ENCODE measurements at places on chromosomes 13 and 19. TPM values are rescaled to one million over a fixed set of nuclear protein-coding genes. Genes with fewer than 3 reads are reported as not detected.

DNA sequence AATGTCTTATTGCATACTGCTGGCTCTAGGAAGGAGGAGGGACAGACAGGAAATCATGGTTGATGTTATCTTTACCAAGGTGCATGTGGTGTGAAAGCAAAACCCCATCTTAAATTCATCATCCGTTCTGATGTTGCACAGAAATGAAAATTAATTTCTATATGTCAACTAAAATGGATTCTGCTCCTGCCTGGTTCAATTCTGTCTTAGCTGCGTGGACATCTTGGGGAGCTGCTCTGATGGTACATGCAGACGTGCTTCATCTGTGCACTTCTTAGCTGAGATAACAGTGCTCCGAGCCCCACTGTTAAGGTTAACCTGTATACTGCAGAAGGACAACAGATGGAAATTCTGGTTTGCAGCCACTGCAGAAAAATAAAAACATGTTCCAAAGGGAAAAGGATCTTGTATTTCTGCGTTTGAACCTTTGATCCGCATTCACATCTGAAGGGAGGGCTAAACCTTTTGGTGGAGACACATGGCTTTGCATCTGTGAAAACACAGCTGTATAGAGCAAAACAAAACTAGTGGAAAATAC is 155.6 kb downstream of the TM9SF2 start:
- peaks cover 37% of the 10 kb centered on the region for H3K27me3 ChIP-seq
- no peaks in the 10 kb centered on the region for H3K36me3 ChIP-seq
- no peak for DNase-seq
- no peak overlapping the region for H3K27ac ChIP-seq

Gene ZNF528
- 8.3 TPM for total RNA-seq

GRCh38 chr13:51229101-51229719 is 7.0 kb downstream of the FAM124A start:
- H3K4me1 ChIP-seq = no peaks in the 10 kb centered on the region
- H3K4me3 ChIP-seq = no peak overlapping the region
- H3K27me3 ChIP-seq = peaks cover 12% of the 10 kb centered on the region
- H3K27ac ChIP-seq = no peak overlapping the region
- H3K36me3 ChIP-seq = peaks cover 3% of the 10 kb centered on the region
- DNase-seq = no peak

DNA sequence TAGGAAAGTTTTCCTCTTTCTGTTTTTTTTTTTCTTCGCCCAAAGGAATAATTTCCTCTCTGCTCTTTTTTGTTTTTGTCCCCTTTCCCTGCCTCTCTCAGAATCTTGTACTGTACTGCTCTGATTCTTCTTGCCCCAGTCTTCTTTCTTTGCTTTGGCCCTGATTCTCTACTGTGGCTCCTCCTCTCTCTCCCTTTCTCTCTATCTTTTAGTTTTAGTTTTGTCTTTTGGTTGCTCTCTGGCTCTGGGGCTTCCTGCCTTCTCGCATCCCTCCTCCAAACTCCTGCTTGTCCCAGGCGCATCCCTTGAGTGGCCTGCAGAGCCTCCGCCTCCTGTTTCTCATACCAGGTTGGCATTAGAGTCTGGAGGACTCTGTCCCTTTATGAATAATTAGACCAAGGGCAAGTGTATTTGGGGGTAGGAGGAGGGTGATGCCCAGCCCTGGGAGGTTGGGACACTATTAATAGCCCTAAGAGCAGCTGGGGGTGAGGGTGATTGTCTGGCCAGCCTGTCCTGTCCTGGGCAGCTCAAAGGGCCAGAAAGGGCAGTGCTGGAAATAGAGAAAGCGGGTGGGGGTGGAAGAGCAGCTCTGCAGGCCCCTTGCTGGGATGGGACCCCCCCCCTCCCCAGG is 39.1 kb downstream of the LYL1 start:
- H3K4me3 ChIP-seq = no peak overlapping the region
- no peak overlapping the region for H3K27ac ChIP-seq
- H3K36me3 ChIP-seq = no peaks in the 10 kb centered on the region
- H3K4me1 ChIP-seq = peaks cover 10% of the 10 kb centered on the region
- peaks cover 100% of the 10 kb centered on the region for H3K27me3 ChIP-seq

DNA sequence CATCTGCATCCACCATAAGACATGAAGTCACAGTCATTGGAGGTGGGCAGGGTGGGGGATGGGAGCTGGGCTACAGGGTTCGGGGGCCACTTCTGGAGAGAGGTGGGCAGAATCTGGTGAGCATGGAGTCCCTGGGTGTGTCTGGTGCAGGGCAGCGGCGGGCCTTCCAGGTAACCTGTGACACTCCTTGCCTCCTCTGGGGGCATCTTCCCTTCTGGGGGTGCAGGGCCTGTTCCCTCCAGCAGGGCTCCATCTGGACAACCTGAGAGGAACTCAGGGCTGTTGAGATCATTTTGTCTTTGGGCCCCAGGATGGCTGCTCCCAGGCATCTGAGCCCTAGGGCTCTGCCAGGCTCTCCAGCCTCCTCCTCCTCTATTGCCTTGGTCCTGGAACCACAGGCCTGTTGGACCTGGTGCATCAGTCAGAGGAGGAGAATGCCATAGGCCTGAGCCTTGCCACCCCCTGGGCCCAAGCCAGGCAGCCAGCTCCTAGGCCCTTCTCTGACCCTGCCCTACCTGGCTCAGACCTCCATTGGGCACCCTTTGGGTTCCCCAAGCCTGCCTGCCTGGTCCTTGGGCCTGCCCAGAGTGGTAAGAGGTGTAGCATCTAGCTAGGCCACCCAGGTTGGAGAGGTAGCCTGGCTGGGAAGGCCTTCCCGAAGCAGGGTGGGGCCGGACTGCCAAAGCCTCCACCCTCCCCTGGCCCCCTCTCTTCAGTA is 13.4 kb downstream of the LYL1 start:
- H3K36me3 ChIP-seq = no peaks in the 10 kb centered on the region
- H3K27me3 ChIP-seq = peaks cover 90% of the 10 kb centered on the region
- peaks cover 8% of the 10 kb centered on the region for H3K4me1 ChIP-seq
- H3K27ac ChIP-seq = no peak overlapping the region
- no peak for DNase-seq

Gene LGALS7B
- not detected for total RNA-seq

- peak overlapping the region; percentile 29 for H3K4me3 ChIP-seq
- no peak for DNase-seq
- peaks cover 18% of the 10 kb centered on the region for H3K4me1 ChIP-seq
- H3K36me3 ChIP-seq = peaks cover 2% of the 10 kb centered on the region
- H3K27me3 ChIP-seq = peaks cover 72% of the 10 kb centered on the region
Observed at GRCh38 chr19:39308531-39309304, 11.9 kb downstream of the LRFN1 start.

GRCh38 chr13:94717916-94718315 is 5.6 kb upstream of the SOX21 start:
- H3K27ac ChIP-seq = no peak overlapping the region
- peaks cover 57% of the 10 kb centered on the region for H3K4me1 ChIP-seq
- peaks cover 56% of the 10 kb centered on the region for H3K27me3 ChIP-seq
- H3K4me3 ChIP-seq = peak overlapping the region; percentile 20

Gene BRD4
- 158 TPM for total RNA-seq

All from neural crest cell (in vitro differentiated cells).